RPMI7951 (cell line): ENCODE measurements at places on chromosomes 6 and 20. TPM values are rescaled to one million over a fixed set of nuclear protein-coding genes. Genes with fewer than 3 reads are reported as not detected.
A peak's percentile ranks its signal among the peaks of the same experiment; 100 is the strongest.

DNA sequence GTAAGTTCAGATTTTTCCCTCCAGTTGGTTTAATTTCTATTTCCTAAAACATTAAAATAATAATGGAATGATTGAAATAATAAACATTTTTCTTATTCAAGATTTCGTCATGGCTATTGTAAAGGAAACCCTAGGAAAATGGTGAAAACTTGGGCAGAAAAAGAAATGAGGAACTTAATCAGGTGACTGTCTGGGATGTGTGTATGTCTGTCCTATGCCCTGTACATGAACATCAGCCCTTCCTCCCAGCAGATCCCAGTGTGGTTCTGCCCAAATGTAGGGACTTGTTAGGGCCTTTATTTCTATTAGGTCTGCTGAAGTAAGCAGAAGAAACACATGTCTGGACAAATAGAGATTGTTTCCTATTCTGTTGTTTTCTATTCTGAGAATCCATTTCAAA, 13.1 kb downstream of the RIOK1 start:
- no peak for DNase-seq

DNA sequence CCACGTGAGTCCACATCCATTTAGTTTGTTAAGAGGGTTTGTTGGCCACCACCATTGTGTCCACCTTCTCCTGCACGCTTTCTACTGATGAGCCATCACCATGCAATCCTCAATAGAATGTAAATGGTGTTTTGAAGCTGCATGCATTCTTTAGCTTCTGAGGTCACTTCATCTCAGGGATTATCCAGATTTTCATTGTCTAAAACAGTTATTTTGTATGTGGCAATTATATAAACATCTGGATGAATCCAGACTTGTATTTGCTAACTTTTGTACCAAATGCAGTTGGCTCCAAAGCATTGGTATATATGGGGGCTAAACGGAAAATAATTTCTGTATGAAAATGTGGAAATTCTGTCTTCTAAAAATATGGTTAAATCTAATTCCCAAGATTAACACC, 231.2 kb upstream of the ARID1B start:
- DNase-seq, result no peak

GRCh38 chr6:45436544-45437438, 59.1 kb upstream of the SUPT3H start:
- DNase-seq, result peak; percentile 82

GRCh38 chr6:2229742-2230141, 15.7 kb downstream of the GMDS start:
- DNase-seq, result no peak

Gene SYCP2
- total RNA-seq, result 6.2 and 10.1 TPM in 2 replicates

GRCh38 chr20:35619196-35620095, 3.8 kb downstream of the SPAG4 start:
- DNase-seq, result peak; percentile 92

Gene SOX4
- 10.8 and 12.9 TPM in 2 replicates for total RNA-seq

GRCh38 chr6:155325700-155326516, 11.6 kb upstream of the TFB1M start:
- DNase-seq, result peak; percentile 3

DNA sequence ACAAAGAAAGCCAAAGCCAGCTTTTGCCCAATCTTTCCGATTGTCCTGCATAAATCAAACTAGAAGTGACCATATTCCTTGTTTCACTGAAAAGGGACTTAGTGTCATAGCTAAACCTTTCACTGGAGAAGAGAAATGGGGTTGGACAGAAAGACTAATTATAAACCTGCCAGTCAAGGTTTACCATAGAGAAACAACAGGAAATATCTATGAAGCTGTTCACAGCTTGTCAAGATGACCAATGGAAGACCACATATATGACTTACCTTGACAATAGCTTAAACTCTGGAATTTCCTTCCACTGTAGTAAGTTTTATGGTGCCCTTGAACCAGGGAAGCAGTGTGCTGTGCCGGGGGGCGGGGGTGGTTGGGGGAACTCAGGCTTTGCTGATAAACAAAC, 107.7 kb upstream of the PHACTR1 start:
- DNase-seq, result no peak

Gene SRSF12
- total RNA-seq, result not detected in 2 replicates

Gene SOX18
- 0.12 and 0.20 TPM in 2 replicates for total RNA-seq

DNA sequence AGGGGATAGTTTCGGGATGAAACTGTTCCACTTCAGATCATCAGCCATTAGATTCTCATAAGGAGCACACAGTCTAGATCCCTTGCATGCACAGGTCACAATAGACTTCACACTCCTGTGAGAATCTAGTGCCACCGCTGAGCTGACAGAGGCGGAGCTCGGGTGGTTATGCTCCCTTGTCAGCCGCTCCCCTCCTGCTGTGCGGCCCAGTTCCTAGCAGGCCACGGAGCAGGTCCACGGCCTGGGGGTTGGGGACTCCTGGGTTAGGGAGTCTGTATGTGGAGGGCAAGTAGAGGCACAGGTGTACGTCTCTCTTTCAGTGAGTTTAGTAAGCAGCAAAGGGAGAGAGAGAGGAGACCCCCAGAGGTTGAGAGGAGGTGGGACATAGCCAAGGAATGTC, 30.5 kb upstream of the MDFI start:
- no peak for DNase-seq

DNA sequence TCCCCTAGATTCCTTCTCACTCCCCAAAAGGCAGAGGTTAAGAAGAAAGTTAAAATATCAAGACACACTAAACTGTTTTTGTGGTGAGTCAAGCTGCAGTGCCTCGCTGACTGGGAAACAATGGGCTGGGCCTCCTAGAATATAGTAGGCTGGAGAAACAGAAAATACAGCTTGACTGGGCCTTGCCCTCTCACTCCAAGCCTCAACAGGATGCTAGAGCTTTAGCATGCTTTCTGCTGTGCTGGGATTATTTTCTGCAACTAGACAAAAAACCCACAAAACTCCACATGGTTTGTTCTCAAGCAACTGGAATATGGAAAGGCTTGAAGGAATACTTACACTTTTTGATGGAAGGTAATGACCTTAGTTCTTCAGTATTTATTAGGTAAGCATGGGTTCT, 27.9 kb downstream of the FOXO3 start:
- peak; percentile 72 for DNase-seq

DNA sequence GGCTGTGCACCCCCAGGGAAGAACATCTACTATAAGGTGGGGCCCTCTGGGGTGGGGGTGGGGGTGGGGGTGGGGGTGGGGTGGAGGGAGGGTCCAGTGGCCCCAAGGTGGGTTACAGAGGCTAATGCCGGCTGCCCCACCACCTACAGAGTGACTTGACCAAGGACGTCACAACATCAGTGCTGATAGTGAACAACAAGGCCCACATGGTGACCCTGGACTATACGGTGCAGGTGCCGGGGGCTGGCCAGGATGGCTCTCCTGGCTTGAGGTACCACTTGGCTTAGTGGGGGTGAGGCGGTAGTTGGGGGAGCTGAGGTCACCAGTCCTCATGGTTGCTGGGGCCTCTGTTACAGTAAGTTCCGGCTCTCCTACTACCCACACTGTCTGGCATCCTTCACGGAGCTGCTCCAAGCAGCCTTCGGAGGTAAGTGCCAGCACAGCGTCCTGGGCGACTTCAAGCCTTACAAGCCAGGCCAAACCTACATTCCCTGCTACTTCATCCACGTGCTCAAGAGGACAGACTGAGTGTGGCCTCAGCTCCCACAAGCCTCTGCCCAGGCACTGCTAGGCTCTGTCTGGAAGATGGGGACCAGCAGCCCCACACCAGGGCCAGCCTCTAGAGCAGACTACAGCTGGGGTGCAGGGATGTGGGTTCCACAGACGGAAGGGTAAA, 2.8 kb downstream of the GNMT start:
- no peak for DNase-seq

Gene TAB2
- total RNA-seq, result 32.5 and 46.7 TPM in 2 replicates

Gene CAGE1
- total RNA-seq, result not detected in 2 replicates
